ENCODE measurements at places on chromosomes 16 and 17.

DNA sequence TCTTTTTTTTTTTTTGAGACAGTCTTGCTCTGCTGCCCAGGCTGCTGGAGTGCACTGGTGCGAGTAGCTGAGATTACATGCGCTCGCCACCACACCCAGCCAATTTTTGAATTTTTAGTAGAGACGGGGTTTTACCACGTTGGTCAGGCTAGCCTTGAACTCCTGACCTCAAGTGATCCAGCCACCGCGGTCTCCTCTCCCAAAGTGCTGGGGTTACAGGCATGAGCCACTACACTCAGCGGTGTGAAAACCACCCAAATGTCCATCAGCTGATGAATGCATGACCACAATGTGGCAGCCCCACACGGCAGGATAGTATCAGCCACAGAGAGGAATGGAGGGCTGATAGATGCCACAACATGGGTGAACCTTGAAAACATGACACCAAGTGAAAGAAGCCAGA, 2.1 kb downstream of the P2RX5 start:
- no peak for DNase-seq

DNA sequence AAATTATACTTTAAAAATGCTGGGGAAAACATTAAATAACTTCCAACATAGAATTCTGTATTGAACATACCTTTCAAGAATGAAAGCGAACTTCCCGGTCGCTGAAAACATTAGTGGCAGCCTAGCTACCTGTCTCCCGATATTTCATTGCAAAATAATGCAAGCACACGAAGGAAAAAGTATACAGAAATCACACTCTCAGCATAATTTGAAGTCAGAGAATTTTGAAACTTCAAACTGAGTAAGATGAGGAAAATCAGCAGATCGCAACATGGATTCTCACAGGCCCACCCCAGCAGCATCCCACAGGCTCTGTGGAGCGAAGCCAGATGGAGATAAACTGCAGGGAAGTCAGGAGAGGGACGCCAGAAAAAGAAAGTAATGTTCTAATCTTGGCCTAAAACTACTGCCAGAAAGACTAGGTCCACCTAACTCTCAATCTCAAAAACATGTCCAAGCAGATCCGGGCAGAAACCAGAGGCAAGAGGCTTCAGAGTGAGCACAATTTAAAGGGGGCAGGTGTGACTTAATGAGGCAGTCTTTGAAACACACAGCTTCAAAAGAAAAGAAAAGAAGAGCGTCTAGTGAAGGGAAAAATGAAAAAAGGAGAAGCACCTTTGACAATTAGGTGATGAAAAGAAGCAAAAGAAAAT, 4.8 kb upstream of the GOSR1 start:
- no peak for DNase-seq

DNA sequence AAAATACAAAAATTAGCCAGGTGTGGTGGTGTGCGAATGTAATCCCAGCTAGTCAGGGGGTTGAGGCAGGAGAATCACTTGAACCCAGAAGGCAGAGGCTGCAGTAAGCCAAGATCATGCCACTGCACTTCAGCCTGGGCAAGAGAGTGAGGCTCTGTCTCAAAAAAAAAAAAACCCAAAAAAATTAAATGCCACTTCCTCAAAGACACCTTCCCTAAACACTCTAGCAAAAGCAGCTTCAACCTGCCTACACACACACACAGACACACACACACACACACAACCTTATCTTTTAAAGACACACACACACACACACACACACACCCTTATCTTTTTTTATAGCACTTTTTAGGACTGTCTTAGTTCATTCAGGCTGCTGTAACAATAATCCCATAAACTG, 201.7 kb upstream of the PSMD7 start:
- DNase-seq: no peak

DNA sequence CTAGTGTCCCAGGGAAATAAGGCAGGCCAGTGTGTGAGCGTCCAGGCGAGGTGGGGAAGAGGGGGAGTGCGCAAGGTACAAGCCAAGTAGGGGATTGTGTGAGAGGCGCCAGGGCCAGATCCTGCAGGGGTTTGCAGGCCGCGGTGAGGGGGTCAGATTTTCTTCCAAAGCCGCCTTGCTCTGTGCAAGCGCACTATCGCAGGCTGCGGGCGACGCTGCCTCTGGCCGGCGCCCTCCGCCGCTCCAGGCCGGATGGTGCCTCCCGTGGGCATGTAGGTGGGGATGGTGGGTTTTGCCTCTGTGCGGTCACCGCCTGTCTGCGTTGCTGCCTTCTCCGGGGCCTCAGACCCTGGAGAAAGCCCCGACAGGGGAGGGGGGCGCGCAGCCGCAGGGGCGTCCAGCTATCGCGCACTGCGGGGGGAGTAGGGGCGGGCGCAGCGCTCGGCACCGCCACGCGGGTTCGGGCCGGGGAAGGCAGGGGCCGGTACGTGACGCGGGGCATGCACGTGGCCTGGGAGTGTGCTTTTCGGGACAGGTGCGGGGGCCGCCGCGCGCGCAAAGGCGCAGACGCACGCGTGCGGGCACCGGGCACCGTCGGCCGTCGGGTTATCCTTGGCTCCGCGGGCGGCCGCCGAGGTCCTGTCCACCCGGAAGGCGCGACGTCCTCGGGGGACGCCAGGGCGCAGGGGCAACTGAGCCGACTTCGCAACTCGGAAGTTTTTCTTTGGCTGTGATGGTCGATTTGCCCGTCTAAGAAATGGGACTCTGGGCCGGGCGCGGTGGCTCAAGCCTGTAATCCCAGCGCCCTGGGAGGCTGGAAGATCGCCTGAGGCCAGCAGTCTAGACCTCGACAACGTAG, 1.1 kb upstream of the HAPSTR1 start:
- peak; percentile 57 for DNase-seq

DNA sequence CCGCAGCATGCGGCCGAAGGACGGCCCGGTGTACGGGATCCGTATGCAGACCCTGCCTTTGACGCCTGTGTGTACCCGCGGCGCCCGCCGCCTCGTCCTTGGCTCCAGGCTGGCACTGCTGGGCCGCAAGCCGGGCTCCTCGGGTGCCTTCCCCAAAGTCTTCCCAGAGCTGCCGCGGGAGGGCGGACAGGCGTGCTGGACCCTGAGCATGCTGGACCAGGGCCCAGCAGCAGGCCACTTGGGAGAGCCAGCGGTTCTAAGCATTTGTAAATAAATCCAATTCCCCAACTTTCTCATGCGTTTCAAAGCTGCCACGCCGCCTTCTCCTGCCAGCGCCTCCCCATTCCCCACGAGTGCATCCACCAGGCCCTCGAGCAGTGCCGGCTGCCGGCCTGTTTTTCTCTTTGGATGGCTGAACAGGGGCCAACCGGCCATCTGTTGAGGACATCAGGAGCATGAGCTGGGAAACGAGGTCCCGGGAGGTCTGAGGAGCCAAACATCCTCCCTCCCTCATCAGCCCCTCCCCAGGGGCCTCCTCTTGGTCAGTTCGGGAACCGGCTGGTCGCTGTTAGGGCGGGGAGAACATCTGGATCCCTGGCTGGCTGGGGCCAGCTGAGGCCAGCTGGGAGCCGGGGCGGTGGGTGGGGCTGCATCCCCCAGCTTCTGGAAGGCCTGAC, 20.5 kb upstream of the PABPN1L start:
- peak; percentile 52 for DNase-seq

- no peak for DNase-seq
These were observed 38.5 kb downstream of the RBFOX3 start for GRCh38 chr17:79572136-79572925.

DNA sequence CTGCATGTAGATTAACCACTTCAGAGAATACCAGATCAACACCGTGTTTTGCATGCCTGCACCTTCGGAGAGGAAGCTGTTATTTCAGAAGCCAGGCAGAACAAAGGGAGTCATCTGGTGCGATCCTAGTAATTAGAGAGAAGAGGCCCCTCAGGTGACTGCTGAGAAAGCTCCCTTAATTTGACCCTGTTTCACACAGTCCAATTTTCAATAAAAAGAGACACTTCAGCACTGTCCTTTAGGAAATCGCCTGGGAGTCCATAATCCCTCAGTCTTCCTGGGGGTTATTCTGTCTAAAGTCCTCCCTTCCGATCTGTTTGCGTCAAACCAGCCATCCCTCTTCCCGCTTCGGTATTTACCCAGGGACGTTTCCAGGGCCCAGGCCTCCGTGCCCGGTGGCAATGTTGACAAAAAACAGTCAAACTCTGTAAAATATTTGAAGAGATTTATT, 23.4 kb upstream of the TNRC6C start:
- no peak for DNase-seq

- peak; percentile 59 for DNase-seq
These were observed 57.2 kb upstream of the CIBAR2 start for GRCh38 chr16:85169333-85170065.

DNA sequence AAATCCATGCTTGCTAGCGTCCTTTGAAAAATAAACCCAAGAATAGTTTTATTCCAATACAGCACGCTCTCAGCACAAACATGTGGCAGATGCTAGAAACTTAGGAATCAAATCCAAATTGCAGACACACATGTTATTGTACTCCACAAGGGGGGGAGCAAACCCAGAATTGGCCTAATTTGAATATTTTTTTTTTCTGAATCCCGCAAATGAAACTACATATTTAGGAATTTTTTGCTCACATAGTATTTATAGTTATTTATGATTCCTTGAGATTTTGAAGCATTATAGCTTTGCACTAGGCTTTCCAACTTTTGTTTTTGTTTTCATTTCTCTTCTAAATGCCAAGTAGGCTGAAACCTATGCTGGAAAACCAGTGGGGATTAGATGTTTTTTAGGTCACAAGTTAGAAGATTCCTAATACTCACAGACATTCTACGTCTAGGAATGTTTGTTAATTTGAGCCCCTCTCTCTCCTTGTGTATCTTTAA, 59.3 kb upstream of the CDH11 start:
- DNase-seq: no peak

DNA sequence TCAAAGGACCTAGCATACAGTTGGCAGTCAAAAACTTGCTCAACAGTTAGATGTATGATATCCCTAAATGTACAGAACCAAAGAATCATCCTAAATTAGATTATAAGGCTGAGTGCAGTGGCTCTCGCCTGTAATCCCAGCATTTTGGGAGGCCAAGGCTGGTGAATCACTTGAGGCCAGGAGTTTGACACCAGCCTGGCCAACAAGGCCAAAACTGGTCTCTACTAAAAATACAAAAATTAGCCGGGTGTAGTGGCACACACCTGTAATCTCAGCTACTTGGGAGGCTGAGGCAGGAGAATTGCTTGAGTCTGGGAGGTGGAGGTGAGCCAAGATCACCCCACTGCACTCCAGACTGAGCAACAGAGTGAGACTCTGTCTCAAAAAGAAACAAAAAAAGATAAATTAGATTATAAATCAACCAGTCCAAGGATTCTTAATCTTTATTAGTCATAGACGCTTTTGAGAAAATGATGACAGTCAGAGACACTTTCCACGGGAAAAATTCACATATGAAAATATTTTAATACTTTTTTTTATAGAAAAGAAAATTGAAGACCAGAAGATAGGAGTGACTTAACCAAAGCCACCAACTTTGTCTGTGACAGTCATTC, 77.6 kb downstream of the MMD start:
- no peak for DNase-seq

DNA sequence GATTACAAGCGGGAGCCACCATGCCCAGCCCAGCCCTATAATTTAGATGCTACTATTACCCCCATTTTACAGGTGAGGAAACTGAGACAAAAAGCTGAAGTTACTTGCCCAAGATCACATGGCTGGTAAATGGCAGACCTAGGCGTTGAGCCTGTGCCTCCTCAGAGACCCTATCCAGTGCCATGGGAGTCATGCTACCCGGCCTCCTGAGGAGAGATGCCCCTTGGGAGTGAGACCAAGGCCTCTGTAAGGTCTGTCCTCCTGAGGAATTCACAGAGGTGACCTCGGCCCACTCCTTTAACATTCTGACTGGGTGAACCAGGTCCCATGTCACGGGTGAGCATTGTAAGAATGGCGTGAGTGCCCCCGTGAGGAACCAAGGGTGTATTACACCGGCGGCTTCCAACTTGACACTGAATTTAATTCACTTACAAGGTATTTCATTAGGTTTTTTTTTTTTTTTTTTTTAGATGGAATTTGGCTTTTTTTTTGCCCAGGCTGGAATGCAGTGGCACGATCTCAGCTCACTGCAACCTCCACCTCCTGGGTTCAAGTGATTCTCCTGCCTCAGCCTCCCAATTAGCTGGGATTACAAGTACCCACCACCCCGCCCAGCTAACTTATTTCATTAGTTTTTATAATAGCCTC, 95.7 kb downstream of the ABCC6 start:
- peak; percentile 78 for DNase-seq

GRCh38 chr17:65742403-65743307, 181.2 kb upstream of the AXIN2 start:
- no peak for DNase-seq

DNA sequence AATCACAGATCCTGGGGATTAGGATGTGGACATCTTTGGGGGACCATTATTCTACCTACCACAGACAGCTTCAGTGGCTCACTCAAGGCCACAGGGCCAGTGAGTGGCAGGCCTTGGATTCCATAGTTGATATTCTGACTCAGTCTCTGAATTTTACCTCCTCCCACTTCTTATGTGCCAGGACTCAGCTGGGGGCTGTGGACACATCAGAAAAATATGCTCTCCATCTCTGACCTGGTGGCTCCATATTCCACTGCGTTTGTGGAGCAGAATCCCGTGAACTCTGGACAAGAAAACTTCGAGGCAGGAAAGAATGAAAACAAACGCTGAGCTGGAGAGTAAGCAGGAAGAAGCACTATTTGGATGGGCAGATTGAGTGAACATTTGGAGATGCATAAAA, 301.8 kb upstream of the MAF start:
- no peak for DNase-seq

GRCh38 chr17:31499771-31500554, 108.5 kb downstream of the RAB11FIP4 start:
- peak; percentile 37 for DNase-seq

DNA sequence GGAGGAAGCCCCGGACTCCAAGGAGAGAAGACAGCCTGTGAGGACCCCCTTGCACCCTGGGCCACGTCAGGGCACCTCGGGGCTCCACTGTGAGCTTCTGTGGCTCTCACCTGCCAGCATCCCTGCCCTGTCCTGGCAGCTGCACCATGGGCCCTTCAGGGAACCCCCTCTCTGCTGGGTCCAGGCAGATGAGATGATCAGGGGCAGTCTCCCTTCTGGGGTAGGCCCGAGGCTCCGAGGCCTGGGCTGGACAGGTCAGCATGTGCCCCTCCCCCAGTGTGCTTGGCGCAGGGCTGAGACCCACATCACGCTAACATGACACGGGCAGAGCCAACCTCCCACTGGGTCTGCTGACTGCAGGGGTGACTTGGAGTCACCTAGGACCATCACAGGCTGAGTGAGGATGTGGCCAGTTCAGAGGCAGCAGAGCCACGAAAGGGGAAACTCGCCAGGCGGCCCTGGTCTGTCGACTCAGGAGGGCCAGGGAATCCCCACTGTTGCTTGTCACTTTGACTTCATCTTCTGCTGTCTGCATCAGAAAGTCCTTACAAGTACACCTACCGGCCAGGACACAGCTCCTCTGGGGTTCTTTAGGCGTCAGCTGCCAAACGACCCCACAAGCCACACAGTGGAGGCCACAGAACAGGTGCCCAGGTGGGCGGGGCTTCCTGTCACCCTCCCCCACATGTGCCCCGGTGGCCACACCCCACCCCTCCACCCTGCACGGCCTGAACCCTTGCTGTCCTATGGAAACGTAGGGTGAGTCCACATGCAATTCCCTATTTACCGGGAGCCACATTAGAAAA, 2.2 kb downstream of the GALNS start:
- DNase-seq: no peak

All from nephron progenitor cell (in vitro differentiated cells).